Peyer's patch (tissue), 4 donors: ENCODE measurements at places on chromosomes 5 and 9. TPM values are rescaled to one million over a fixed set of nuclear protein-coding genes. Genes with fewer than 3 reads are reported as not detected.
A peak's percentile ranks its signal among the peaks of the same experiment; 100 is the strongest.

EGR1 gene
- 5.3 TPM for total RNA-seq

SLC46A2 gene
- total RNA-seq: not detected

CYLC2 gene
- total RNA-seq: not detected

DNA sequence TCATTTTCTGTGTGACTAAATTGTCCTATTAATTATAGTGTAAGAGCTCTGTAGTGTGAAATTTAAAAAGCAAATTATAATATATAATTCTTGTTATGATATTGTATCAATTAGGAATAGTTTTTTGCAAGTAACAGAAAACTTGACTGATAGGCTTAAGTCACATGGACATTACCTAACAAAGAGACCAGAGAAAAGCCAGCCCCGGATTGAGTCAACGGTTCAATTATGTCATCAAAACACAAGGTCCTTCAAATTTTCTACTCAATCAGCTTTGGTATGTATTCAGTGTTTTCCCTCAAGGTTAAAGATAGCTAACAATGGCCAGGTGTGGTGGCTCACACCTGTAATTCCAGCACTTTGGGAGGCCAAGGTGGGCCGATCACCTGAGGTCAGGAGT lies 126.7 kb upstream of the PTGER4 start:
- DNase-seq: no peak

DNA sequence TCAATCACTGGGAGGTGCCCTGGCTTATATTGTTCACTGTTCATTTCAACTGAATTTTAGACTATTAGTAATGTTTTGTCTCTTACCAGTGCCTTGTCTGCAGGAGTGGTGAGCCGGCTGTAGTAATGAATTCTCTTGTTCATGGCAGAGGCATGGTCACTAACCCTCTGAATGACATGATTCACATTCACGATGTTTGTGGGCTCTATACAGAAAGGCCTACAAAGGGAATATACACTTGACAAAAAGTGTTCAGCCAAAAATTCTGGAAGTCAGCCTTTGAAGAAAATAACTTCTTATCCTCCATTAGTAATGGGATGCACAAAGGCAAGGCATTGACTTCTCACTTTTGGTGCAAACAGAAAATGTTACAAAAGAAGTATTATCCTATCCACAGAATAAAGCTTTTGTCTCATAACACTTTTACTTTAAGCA lies 39.6 kb downstream of the SLC38A9 start:
- no peak for DNase-seq

GRCh38 chr5:40227366-40227765 lies 452.3 kb upstream of the PTGER4 start:
- no peak for DNase-seq

- DNase-seq: no peak
Measured at GRCh38 chr9:123689701-123690428, 240.1 kb downstream of the DENND1A start.

LHX6 gene
- total RNA-seq: 12.4 TPM

DNA sequence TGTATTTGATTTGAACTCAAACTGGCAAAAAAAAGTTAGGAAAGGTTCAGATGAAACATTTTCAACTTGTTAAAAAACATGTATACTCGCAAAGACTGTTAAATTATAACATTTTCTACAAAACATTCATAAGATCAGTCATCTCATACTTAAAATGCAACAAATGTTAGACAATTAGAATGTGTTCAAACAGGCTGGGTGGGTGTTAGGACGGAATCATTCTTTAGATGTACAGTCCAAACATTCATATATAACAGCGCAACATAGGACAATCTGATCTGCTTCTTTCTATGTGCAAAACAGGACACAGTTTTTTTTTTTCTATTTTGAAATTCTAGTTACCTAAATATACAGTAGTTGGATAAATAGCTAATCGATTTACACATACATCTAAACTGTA lies 22.2 kb downstream of the IL4 start:
- no peak for DNase-seq

- no peak for DNase-seq
Measured at GRCh38 chr9:114677418-114677817, 4.6 kb downstream of the TEX48 start.

GRCh38 chr9:34665067-34665380 lies 2.6 kb upstream of the CCL27 start:
- no peak for DNase-seq

GRCh38 chr5:1729641-1730486 lies 69.8 kb downstream of the MRPL36 start:
- no peak for DNase-seq

DNA sequence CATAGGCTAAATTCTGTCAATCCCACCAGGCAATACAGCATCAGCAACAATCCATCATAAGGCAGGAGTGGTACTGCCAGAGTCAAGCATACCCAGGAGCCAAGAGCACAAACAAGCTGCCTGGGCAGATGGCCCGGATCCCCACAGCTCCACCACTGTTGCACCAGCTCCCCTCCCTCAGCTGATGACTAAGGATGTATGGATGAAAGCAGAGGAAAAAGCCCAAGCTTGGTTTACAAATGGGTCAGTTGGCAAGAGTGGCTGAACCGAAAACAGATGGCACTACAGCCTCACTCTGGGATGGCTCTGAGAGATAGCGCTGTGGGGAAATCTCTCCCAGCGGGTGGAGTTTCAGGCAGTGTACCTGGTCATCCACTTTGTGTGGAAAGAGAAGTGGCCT lies 29.4 kb downstream of the DROSHA start:
- no peak for DNase-seq

DNA sequence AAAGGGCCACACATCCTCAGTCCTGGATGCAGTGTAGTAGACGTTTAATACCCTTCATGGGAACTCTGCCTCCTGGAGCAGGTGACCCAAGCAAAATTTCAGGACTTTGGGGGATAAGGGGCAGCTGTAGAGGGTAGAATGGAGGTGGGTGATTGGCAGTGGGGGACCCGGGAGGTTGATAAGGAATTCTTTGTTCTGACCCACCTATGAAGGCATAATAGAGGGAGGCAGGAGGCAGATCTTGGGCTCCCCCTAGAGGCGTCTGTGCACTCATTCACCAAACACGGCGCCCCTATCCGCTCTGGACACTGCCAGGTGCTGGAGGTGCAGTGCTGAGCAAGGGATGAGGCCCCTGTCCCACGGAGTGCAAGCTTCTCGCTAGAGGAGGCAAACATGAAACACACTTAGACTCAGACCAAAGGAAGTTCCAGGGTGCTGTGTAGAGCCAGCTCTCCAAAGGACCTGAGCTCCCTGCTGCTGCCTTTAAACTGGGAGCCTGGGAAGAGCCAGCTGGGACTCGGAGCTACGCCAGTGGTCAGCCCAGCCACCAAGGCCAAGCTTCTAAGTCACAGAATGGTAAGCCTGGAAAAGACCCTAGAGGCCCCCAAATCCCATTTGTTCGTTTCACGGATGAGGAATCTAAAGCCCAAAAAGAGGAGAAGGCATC lies 7.7 kb downstream of the IL17B start:
- peak; percentile 73 for DNase-seq

CDH9 gene
- total RNA-seq: not detected

FAM174A gene
- 2.5 TPM for total RNA-seq

DNA sequence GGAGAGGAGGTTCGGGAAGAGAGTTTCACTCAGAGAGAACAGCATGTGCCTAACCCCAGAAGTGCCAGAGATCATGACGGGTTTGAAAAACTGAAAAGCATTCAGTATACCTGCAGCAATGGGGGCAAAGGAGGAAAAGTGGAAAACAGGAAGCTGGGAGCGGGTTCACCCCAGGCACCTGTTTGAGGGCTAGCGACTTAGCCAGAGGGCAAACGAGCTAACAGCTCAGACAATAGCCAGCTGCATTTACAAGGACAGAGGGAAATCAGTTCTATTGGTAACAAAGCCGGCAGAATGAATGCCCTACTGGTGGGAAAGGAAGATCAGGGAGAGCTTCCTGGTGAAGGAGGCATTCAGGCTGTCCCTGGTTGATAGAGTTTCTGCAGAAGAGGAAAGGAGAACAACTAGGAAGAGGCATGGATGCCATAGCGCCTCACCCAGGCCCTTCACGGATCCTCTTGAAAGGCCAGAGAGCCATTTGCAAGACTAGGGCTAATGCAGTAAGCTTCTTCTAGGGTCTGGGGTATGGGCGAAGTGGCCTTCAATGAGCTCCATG lies 141.7 kb upstream of the ADRA1B start:
- DNase-seq: no peak

- DNase-seq: peak; percentile 98
Measured at GRCh38 chr5:150436141-150436680, 13.3 kb downstream of the RPS14 start.

LAMC3 gene
- total RNA-seq: 4.1 TPM

ECPAS gene
- total RNA-seq: 131 TPM

DNA sequence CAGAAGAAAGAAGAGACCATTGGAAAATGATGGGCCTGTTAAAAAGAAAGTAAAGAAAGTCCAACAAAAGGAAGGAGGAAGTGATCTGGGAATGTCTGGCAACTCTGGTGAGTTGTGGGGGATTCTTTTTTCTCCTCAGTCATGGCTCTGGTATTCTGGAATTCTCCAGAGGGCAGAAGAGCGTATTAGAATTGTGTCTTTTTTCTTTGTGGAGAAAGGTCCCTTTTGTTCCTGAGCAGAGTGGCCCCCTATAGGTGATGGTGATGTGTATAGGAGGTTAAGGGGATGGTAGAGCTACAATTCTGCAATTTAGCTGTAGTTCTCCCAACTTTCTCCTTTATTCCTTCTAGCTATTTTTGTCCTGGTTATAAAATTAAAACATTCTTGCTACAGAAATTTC lies 1.6 kb upstream of the DHFR start:
- no peak for DNase-seq

DNA sequence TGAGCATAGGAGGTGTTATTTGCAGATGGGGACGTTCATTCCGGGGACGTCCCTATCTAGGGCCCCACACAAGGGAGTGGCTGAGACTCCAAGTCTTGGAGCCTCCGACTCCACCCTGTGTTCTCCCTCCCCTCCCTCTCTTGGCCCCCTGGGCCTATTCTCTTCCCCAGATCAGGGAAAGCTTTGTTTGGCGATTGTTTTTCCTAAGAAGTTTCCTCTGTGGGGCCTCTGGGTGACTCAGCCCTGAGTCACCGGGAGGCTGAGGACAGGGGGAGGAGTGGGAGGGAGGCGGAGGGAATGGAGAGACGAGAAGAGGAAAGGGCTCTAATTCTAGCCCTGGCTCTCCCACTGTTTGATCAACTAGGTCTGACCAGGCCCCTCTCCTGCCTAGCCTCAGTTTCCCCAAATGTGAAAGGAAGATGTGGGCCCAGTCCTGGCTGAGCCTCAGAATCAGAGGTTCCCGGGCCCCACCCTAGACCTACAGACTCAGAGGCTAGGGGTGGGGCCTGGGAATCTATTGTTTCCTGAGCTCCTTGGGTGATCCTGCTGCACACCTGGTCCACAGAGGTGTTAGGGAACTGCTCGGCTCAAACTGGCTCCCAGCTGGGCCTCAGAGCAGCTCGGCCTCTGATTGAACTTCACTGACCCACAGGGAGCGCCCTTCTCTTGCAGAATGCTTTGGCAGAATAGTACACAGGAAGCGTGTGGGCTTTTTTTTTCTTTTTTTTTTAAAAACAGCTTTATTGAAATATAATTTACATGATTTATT lies 19.2 kb downstream of the GSN start:
- peak; percentile 86 for DNase-seq

GLRA1 gene
- not detected for total RNA-seq

OR1N1 gene
- not detected for total RNA-seq

GRCh38 chr5:113813466-113813865 lies 300.0 kb downstream of the YTHDC2 start:
- DNase-seq: no peak

DNA sequence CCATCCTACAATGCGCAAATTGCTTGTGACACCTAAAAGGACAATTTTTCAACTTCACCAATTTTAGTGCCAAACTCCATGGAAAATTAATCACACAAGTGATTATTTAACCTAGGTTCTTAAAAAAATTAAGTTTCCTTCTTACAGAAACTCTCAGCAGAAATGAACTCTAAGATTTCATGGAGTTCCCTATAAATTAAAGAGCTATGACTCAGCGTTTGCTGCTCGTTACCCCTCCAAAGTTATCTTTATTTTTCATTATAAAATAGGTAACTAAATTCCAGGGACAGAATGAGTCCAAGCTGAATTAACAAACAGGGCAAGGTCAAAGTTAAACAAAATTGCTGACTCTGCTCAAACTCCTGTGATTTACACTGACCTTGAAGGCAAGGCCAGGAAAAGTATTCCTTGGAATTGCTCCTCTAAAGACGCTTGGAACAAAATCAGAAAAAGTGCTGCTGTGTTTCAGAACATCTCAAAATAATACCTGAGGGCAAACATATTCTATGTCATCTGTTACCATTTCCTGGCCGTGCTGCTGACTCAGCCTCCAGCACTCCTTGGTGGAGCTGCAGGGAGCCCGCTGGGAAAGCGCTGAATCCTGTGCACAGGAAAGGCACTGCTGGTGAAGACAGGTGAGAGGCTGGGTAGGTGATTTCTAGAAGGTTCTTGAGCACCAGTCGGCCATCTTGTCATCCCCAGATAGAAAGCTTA lies 2.5 kb upstream of the CMBL start:
- DNase-seq: peak; percentile 65

TGFBI gene
- 56.9 TPM for total RNA-seq

DNA sequence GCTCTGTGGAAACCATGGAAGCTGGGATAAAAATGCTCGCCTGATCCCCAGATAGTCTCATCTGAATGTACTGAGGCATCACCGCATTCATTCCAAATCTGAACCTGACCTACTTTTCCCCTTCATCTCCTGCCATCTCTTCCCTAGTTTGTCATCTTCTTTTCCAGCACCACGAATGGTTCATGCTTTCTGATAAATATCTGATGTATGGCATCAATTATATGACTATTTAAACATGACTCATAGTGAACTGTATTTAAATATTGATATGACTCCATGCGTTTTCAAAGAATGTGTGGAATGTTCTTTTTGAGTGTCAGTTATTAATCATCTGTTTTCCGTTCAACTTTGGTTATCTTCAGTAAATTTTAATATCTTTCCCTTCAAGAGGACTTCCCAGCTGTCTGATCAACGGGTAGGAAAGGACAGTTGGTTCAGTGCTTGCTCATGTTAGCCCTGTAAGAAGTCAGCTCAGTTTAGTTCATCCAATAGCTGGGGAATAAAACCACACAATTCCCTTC lies 21.1 kb downstream of the BASP1 start:
- no peak for DNase-seq

- no peak for DNase-seq
Measured at GRCh38 chr5:55146080-55146479, 13.9 kb upstream of the GPX8 start.

- DNase-seq: no peak
Measured at GRCh38 chr9:22425551-22425950, 21.1 kb upstream of the DMRTA1 start.

CD72 gene
- total RNA-seq: 2.3 TPM

SPATA6L gene
- total RNA-seq: 14.9 TPM

GRCh38 chr5:34487159-34487879 lies 168.8 kb upstream of the RAI14 start:
- DNase-seq: no peak

SAXO1 gene
- total RNA-seq: not detected
